ENCODE measurements at places on chromosomes 7 and 10. TPM values are rescaled to one million over a fixed set of nuclear protein-coding genes. Genes with fewer than 3 reads are reported as not detected.

The DBF4 gene
- 36.7 TPM for total RNA-seq

The AMPH gene
- total RNA-seq: 0.12 TPM

The ARID5B gene
- 1.6 TPM for total RNA-seq

The OPN1SW gene
- total RNA-seq: not detected

The CCDC201 gene
- total RNA-seq: not detected

The PPP1R9A gene
- total RNA-seq: 4.9 TPM

The PRSS1 gene
- total RNA-seq: not detected

The ACTL6B gene
- not detected for total RNA-seq

The ZNF92 gene
- 5.0 TPM for total RNA-seq

The LRRN3 gene
- 0.17 TPM for total RNA-seq

The UBE2D1 gene
- 23.0 TPM for total RNA-seq

The DLX6 gene
- not detected for total RNA-seq

The TMEM26 gene
- 0.06 TPM for total RNA-seq

The PDAP1 gene
- 169 TPM for total RNA-seq

The DKK1 gene
- 341 TPM for total RNA-seq

The PRKG1 gene
- total RNA-seq: not detected

The PRXL2A gene
- 40.7 TPM for total RNA-seq

The AP1S1 gene
- 149 TPM for total RNA-seq

Measured in A549 treated with CpdA at 1 μM for 4 hours (cell line).